Activated gamma-delta T cell treated with Interleukin-2 at 50 U/mL for 16 hours (primary cell): ENCODE measurements at places on chromosomes 2 and 18.

DNA sequence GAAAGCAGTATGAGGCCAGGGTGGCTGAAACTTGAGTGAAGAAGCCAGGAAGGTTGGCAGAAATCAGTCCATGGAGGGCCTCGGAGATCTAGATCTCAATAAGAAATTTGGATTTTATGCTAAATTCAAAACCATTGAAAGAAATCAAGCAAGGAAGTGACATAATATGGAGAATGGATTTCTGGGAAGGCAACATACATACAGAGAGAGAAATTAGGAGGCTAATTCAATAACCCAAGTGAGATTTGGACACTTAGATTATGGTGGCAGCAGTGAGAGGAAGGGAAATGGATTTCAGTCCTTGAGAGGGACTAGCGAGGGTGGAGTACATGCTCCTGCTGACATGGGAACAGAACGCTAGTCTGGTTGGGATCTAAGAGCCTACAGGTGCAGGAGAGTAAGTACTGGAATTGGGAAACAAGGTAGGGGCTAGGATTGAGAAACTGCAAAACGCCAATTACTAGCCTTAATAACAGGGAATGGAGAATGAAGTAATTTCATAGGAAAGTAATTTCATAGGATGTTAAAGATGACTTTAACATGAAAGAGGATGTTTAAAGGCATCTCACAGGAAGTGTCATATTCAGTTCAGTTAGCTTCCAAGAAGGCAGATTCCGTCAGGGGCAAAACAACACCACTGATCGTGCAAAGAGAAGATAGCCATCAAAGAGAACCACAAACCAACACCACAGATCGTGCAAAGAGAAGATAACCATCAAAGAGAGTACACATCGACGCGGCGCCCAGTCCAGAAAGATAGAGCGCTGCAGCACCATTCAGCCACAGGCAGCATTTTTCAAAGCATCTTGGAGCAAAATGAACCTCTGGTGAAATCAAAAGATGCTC is 27.2 kb downstream of the CDKL4 start:
- peak; percentile 77 for DNase-seq

GRCh38 chr2:71811157-71811556 is 336.5 kb downstream of the CYP26B1 start:
- no peak for DNase-seq

DNA sequence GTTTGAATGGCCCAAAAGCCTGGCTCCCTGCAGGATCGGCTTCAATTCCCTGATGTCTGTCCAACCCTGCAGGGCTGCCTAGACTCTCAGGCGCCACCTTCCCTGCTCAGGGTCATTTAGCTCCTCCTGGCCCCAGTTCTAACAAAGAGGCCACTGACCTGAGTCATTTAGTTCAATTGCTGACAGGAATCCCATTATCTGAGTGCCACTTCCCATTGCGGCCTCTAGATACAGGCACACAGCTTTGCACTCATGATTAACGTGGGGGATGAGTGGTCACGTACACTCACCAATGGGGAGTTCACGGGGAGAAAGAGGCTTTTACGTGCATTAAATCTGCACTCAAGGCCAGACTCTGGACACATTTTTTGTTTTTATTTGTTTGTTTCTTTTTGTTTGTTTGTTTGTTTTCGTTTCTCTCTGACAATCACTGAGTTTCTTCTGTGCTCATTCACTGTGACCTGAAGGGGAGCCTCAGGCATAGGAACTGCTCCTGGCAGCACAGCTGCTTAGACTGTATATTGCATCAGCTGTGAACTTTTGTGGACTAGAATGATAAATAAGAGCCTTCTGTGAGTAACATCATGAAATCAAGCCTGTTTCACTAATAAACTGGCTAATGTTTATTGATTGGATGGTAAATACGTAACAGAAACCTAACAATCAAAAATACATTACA is 118.9 kb upstream of the CTNNA2 start:
- DNase-seq, result no peak

DNA sequence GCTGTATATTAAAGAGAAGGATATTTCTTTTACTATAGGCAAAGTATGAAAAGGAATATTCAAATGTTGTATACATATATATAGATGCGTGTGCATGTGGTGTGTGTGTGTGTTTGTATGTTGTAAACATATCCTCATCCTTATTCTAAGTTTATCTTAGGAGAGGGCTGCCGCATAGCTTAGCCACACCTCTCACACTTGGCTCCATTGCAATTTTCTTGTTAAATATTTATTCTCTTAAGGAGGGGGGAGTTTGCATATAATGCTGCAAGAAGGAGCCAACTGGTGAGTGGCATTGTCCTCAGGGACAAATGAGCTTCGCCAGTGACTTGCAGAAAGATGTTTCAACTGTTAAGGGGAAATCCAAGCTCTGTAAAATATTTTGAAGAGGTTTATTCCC is 360.1 kb upstream of the RND3 start:
- no peak for DNase-seq

GRCh38 chr2:201661366-201661765 is 18.1 kb upstream of the TMEM237 start:
- DNase-seq, result no peak

GRCh38 chr2:17816396-17817245 is at the start of gene MSGN1:
MSGN1 (plus strand) TSS chr2:17816460; CDS start chr2:17816519, 59 bp downstream.
- no peak for DNase-seq

DNA sequence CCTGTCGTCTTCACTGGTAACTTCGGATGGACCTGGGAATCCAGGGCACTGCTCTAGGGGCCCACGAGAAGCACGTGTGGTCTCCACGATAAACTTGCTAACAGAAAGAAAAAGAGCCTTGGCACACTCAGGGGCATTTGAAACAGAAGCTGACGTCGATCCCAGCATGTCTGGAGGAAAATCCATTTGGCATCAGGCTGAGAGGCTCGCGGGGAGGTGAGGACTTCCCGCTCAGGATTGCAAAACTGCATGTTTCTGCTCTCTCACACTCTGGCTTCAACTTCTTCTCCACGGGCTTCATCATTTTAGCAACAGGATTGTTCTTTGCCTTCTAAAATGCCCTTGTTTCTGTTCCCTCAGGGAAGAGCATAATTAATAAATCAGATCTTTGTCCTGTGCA is 181.7 kb upstream of the COPS8 start:
- DNase-seq, result no peak

DNA sequence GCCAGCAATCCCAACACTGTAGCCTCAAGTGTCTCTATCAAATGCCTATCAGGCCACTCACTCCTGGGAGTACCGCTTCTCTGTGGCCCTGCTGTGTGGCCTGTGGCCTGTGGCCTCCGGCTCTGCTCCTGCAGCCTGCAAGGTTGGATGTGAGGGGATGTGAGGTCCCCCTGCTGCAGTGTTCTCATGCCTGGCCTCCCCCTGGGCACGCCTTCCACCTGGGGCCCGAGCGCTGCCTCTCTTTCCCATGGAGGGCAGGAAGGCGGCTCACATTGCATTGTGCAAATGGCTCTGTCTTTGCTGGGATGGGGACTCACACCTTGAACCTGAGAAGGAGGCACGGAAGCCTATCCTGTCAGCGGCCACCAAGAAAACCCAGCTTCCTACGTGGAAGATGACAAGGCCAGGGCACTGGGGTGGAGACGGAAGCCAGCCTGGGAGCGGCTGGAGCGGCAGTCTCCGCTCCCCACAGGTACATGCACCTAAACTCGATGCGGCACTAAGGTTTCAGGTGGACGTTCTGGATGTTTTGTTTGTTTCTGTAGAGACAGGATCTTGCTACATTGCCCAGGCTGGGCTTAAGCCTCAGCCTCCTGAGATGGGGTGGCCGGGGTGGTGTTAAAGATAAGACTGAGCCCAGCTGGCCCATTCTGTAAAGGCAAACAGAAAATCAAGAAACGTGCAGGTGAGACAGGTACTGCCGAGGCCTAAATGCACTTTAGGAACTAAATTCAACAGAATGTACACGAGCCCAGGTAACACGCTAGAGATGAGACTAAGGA is 140.1 kb downstream of the HDAC4 start:
- DNase-seq, result no peak

- DNase-seq, result no peak
Measured at GRCh38 chr2:108074150-108074549, 87.8 kb downstream of the SLC5A7 start.

DNA sequence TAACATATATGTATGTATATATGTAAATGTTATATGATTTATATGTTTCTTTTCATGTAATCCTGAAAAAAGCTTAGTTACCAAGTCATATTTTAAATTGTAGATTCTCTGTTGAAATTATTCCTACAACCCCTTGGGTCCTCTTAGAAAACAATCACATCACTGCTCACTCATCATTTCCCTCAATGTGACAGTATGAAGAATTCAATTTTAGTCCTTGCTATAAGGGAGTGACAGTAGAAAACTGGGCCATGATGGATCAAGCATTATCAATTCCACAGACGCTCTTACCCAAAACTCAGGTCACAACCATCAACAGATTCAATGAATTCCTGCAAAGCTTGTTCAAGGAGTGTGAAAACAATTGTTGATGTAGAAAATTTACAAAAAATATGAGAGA is 1389.5 kb upstream of the ACVR2A start:
- DNase-seq, result no peak

DNA sequence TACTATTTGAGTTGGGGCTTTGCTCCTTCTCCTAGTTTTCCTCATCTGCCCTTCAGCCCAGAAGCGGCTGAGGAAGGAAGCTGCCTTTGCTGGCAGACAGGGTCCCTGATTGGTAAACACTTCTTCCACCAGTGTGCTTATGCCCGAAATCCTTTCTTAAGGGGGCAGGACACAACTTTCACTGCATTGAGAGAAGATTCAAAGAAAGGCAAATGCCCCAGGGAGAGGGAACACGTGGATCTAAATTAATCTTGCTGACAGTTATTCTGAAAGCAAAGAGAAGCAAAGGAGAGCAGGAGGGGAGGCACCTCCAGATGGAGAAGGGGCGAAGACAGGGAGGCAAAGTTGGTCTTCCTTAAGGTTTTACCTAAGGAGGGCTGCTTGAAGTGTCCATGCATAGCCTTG is 92.1 kb upstream of the EFEMP1 start:
- no peak for DNase-seq

DNA sequence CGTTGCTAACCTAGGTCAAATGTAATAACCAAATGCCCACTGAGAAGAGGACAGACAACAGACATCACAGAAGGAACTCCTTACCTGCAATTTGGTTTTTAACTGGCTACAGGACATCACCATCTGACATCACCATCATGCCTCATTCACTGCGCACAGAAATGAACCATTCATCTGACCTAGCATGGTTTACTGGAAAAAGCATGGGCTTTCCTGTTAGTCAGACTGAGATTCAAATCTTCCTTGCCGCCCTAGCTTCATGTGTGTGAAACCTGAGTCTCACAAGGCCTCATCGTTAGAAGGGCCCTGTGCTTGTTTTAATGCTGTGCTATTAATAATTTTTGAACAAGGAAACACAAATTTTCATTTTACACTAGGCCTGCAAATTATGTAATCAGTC is 1.1 kb upstream of the HIBCH start:
- DNase-seq, result no peak
